GM12865 (cell line): ENCODE measurements at places on chromosomes 5 and 9.

DNA sequence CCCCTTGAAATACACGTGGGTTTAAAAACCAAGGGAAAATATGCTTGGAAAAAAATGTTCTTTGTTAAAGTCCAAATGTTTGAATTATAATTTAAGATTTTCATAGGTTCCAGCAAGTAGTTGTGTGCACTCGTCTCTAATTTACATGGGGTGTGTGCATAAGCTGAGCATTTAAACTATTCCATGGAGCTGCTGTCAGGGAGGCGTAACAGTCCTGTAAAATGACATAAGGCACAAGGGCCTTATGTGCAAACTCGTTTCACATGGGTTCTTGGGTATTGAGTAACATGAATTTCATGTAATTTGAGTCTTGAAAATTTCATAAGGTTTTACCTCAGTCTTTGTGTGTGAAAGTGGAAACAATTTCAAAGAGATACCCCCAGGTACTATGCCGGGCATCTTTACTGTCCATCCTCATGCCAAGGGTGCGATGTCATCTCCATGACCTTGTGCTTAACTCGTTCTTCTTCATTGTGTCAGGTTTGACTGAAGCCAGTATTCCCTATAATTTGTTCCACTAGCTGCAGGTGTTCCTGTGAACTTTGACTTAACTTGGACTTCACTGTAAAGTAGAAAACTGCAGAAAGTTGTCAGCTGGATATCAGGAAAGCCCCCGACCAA, 359.3 kb downstream of the SH3GL2 start:
- DNase-seq = no peak

DNA sequence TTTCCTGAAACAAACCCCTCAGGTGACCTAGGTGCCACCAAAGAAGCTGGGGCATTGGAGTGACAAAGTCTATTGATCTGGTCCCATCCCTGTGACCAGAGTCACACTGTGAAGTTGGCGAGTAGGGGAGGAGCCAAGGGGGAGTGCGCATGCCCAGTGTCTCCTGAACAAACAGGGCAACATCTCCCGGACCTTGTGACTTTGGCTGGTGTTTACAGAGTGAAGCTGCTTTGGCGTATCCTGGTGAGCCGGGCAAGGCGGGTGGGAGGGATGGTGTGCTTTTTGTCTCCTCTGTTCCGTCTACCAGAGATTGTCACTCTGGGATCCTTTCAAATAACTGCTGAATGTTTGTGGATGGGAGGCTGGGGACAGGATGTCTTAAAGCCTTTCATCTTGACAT, 204.5 kb downstream of the HSPA4 start:
- no peak for DNase-seq

DNA sequence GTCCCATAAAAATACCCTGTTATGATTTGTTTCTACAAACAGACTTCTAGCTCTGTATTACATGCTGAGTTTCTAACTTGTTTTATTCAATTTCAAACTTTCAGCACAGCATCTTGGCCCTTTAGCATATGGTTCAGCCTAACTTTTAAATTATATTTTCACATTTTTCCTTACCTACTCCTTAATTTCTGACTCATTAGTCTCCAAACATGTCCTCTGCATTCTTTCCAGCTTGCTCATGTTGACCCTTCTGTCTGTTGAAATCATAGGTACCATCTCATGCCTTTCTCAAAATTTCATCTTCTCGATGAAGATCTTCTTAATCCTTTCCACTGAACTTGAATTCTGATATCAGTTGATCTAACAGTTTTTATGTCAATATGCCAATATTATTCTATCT, 200.9 kb upstream of the RIOK2 start:
- no peak for DNase-seq

DNA sequence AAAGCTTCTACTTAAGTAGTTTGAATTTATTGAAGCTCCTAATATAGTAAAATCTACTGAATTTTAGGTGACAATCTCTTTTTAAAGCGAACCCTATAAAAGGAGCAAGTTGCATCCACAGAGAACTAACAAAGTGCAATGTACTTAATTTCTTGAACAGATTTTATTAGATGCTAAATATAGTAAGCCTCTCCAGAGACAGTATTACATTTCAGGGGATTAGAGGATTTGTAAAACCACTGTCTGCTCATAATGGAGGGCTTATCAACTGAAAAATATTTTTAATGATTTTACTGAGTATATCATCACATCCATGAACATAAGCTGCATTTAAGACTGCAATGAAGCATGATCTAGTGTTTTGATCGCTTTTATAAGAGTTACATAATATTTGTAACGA, 230.0 kb upstream of the EFNA5 start:
- no peak for DNase-seq

DNA sequence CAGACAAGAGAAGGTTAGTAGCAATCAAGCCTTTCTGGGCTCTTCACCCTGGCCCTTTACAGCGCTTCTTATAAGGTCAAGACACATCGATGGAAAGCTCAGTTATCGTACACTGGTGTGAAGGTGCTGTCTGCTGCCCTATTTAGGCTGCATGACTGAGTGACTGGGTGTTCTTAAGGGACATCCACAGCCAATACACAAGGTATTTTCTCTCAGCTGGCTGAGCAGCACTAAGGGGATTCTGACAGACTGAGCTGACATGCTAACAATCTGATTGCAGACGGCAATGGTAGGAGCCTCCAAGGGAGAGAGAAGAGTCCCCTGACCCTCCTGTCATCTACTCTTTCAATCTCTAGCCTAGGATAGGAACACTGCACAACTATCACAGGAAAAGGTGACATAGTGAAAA, 577.9 kb downstream of the ISL1 start:
- no peak for DNase-seq

- DNase-seq = peak; percentile 76
Measured at GRCh38 chr9:107816561-107817021, 327.0 kb upstream of the KLF4 start.

GRCh38 chr9:19931098-19931890, 142.5 kb upstream of the SLC24A2 start:
- no peak for DNase-seq

GRCh38 chr5:79555418-79555817, 41.5 kb upstream of the HOMER1 start:
- DNase-seq = no peak

GRCh38 chr9:69590266-69590665, 81.9 kb downstream of the APBA1 start:
- DNase-seq = no peak

DNA sequence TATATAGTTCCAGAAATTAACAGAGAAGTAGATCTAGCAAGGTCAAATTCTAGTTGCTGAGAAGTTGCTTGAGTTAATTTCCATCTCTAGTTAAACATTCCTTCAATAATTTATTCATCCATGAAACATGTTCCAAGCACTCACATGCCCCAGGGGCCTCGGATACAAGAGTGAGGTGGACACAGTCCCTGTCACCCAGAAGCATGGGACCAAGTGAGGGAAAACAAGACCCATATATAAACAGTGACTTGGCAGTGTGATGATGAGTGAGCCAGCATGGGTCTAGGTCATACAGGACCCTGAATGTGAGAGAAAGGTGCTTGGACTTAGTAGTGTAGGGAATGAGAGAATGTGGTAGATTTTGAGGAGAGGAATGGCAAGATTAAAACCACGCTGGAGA, 216.9 kb downstream of the TTLL11 start:
- DNase-seq = no peak

- no peak for DNase-seq
Measured at GRCh38 chr5:78730300-78731094, 81.9 kb upstream of the LHFPL2 start.

- no peak for DNase-seq
Measured at GRCh38 chr9:17862101-17862500, 283.2 kb downstream of the SH3GL2 start.

DNA sequence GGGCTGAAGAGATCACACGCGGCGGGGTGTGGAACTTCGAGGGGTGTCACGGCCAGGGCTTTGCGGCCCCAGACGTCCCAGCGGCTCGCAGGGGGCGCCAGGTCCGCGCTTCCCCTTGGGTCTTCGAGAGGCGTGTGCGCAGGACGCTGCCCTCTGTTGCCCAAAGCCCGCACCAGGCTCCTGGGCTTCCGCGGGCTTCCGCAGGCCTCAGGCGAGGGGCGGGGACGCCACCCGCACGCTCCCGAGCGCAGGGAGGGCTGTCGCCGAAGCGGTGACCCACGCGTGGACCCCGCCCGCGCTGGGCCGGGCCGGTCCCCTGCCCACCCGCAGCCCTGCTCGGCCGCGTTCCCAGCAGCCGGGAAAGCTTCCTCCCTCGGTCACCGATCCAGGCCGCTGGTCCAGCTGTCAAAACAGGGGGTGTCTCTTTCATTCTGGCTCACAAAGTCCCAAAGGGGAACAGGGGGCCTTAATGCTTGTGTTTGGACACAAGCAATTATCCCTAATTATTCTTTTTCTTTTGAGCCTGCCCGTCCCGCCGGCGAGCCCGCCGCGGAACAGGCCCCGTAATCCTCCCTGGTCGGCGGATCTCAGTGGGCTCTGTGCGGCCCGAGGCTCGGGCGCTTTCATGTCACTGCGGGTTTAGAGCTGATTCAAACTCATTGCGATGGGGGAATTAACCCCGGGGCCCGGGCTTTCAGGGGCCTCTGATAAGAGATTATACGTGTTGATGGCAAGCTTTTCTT, 60.6 kb downstream of the TMEM174 start:
- no peak for DNase-seq

DNA sequence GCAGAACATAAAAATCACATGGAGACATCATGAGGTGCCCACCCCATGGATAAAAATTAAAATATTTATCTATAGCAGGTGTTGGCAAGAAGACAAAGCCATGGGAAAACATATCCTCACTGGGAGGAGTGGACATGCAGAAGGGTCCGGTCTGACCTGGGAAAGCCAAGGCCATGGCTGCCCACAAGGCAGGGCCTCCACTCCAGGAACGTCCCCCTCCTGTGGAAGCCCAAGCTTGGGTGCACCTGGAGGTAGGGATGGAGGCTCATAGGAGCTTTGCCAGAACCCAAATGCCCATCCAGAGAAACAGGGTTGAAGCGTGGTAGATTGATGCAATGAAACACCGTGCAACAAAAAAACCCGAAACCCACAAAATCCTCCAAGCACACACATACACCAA, 81.4 kb upstream of the COL5A1 start:
- DNase-seq = no peak

DNA sequence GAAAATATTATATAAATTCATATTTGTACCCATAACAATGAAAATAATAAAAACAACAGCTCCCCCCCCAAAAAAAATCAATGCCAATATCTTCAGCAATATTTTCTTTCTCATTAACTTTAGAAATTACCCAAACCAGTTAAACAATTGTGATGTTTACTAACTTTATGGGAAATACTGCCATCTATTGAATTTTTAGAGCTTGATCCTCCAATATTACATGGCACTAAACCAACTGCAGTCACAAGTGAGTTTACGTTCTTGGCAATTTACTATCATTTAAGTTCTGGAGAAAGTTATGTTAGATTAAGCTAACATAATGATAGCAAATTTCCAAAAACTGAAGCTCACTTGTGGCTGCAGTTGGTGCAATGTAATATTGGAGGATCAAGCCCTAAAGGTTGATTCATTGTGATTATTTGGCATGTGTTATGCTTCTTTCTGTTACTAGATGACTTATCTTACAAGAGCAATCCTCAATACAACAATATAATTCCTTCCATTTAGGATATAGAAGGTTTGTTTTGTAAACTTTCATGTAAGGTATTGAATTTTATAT, 379.5 kb downstream of the CDH18 start:
- DNase-seq = no peak

DNA sequence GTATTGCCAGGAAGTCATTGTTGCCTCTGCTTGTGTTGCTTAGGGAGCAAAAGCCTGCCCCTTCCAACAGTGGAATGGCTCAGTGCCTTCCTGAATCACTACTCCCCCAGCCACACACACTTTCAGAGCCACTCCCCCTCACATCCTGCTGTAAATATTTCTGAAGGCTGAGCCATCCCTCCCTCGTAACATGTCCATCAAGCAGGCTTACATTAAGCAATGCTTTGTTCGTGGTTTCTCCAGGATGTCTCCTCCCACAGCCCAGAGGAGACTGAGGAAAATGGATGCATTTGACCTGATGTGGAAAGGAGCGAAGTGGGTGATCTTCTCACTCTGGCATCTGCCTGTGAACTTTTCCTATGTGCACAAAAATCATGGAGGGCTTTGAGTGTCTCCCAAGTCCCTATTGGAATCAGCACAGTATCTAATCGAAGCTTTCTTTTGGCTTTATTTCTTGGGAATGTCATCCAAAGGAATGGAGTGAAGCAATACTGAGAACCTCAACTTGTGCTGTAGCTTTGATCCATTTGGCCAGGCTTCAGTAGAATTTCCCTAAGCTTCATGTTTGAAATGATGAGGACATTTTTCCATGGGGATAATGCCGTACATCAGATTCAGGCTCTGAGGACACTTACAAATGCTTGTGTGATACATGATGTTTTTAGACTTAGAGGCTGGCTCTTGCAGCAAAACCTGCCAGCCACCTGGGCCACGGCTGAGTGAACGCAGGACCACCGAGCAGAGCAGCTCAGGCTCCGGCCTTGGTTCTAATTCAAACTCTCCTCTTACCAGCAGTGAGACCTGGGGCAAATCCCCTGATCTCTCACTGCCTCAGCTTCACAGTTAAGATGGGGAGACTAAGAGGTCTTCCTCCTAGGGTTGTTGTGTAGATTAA, 389.1 kb downstream of the ENC1 start:
- DNase-seq = no peak

GRCh38 chr5:150298701-150299451, 3.8 kb downstream of the ARSI start:
- DNase-seq = no peak

- peak; percentile 10 for DNase-seq
Measured at GRCh38 chr9:31500422-31500821, 884.0 kb upstream of the ACO1 start.

GRCh38 chr5:43193181-43193893, 1.3 kb downstream of the NIM1K start:
- peak; percentile 60 for DNase-seq

GRCh38 chr5:85249204-85249603, 864.5 kb upstream of the EDIL3 start:
- DNase-seq = no peak

DNA sequence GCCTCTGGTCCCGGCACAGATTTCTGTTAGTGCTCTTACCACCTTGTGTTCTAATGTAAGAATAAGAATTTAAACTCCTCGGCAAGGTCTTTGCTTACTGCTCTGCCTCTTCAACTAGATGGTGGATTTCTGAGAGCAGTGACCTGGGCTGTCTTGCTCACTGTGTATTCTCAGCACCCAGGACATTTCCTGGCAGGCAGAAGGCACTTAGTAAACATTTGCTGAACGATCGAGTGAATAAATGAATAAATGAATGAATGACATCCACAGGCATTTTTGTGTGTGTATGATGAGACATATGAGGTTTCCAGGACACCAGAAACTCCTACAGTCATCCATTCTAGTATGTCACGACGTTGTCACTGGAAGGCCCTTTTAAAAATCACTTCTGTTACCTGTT, 143.2 kb downstream of the BOD1 start:
- DNase-seq = no peak

DNA sequence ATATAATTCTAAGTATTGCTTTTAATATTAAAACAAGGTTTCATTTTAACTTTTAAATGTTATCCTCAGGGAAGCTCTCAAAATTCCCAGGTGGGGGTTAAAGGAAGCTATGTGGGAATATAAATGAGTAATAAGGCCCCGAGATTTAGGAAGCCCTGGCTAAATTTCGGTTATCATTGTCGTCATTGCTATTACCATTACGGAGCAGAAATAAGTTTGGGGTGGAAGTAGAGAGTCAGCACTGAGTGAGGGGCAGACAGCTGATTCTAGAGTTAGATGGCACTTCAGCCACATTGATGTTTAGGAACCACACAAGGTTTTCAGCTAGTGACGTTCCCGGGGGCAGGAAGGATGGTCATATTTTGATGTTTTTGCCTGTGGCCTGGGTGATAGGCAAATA, 74.9 kb downstream of the NREP start:
- no peak for DNase-seq
